Osteoblast (primary cell): ENCODE measurements at places on chromosomes 1 and 21.

DNA sequence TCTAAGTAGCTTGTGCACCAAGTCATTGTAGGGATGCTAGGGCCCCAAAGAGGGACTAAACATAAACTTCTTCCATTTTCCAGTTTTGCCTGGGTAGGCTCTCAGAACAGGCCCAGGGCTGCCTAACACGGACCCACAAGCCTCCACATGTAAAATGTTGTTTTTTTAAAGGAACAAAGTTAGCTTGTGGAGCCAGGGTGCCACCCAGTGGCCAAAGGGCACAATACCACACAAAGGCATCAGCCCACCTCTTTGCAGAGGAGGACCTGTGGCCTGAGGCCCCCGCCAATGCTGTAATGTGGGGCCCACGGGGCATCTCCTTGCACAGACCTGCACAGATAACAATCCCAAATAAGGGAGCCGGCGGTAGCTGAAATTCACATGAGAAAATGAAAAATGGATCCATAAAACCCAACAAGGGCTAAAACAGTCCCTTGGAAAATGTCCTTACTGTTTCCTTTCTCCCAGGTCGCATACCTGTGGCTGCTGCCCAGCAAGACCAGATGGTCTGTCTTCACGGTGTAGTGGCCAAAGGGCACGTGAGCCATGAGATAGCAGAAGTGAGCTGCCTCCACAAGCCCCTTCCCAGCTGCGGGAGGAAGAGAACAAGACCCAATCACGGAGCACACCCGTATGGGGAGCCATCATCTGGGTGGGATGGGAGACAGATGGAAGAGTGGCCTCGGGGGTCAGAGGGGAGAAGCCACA lies 23.8 kb downstream of the SEC16B start:
- no peak for DNase-seq

DNA sequence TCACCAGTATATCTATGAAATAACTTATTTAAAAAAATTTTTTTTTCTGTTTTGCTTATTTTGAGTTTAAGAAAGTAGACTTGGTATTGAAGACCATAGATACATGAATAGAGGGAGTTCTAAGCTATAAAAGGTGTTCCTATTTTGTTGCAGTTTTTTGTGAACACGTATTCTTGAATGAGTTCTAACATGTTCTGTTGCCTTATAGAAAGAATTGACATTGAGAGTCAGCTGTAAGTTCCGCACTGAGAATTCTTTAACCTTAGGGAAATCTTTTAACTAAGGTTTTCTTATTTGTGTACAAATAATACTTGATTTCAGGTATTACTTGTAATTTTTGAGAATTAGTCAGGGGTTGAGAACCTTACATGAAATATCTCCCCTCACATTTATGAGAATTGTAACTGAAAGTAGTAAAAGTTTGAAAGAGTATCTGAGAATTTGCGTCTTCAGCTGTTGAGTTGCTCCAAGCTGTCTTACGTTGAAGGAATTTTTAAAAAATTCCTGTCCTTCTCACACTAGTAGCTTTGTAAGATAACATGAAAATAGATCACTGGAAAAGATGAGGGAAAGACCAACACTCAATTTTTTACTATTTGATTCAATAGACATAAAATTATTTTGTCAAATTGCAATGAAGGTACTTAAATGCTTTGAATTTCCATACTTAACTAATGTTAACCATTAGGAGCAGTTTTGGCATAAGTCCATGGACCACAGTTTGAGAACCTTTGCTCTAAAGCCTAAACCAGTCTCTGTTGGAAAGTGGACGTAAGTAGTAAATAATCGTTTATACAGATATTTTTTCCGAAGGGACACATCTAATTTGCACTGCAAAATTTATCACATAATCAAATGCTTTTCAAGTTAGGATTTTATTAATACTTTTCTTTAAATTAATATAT lies 3.8 kb downstream of the DR1 start:
- DNase-seq = no peak

DNA sequence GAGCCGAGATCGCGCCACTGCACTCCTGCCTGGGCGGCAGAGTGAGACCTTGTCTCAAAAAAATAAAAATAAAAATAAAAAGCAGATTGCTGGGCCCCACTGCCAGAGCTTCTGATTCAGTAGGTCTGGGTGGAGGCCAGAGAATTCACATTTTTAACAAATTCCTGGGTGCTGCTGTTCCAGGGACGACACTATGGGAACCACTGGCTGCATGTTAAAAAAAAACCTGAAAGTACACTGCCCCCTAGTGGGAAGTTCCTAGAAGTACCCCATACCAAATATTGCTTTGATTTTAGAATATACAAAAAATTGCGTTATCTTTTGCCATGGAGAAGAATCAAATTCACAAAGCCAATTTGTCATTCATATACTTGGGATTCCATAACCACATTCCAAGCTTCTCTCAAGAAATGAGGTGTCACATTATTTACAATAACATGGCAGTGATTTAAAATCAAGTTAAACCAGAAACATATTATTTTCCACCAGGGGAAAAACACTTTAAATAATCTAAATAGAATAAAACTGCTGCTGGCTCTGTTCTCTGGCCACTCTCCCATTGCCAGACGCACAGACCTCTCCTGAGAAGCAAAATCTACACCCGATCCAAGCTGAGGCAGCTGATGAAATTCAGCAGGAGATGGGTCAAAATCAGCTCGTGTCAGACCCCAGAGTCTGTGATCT lies 27.4 kb downstream of the SYF2 start:
- peak; percentile 79 for DNase-seq

DNA sequence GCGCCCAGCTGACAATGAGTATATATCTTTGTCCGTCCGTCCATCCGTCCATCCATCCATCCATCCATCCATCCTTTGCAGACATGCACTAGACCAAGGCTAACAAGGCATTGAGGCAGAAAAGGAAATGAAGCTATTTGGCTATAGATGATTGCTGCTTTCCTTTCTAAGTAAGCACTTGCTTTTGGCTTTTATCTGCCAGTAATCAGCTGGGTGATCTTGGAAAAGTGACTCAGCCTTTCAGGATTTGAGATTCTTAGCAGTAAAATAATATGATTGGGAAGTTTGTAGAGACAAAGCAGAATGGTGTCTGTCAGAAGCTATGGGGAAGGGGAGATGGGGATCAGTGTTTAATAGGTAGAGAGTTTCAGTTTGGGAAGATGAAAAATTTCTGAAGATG lies 22.7 kb downstream of the ZFYVE9 start:
- DNase-seq = no peak

DNA sequence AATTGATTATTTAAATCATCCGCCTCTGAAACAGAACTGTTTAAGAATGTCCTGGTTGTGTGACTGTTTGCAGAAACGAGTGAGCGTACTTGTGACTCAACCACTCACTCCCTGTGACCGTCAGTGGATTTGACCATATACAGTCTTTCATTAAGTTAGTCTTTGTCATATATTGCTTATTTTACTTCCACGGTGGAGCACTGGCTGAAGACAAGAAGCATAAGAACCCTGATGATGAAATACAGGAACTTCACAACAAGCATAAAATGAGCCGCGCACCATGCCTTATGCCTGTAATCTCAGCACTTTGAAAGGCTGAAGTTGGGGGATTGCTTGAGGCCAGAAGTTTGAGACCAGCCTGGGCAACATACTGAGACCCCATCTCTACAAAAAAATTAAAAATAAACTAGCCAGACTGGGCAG lies 194.0 kb downstream of the TOMM20 start:
- peak; percentile 83 for DNase-seq

DNA sequence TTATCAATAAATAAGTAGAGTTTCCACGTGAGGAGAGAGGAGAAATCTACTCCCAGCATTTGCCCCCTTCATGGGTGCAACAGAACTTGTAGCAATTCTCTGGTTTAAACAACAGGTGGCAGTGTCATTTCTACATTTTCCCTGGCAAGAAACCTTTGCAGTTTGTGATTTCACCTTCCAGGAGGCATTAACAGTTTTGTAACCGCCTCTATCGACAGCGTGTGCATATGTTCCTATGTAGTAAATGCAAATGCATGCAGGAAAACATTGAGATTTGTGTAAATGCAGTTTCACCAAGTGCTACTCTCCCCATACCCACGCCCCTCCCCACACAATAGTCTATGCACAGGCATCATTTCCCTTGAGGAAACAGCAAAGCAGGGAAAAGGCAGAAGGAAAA lies 494.7 kb downstream of the SMYD3 start:
- DNase-seq = no peak

DNA sequence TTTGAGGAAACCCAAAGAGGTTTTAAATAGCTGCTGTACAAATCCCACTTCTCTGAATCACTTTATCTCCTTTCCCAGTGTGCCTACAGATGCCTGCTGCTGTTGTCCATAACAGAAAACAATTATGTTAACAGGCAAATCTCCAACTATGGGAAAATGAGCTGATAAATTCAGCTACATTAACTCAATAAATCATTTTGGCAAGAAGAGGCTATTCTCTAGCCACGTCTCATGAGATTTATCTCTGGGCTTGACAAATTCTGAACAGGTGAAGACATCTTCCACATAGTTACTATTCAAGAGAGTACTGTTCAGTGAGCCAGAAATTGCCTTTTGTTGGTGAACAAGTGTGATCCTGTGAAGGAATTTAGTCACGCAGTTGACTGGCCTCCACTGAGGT lies 327.1 kb upstream of the FMN2 start:
- DNase-seq = no peak

DNA sequence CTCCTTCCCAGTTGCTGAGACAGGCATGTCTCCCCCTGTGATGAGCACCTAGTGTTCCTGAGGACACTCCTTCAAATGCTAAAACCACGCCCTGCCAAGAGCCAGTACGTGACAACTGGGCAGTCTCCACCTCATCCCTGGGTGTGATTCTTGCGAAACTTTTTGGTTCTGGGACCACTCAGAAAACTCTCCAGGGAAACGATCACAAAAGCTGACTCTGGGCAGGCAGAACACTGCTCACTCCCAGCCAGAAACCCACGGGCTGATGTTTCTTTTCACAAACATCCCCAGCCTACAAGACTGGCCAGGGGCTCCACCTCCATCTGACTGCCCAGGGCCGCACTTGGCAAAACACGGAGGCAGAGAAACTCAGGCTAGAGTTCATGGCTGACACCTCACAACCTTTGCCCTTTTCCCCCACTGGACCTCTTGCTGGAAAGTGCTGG lies 24.4 kb downstream of the DHRS3 start:
- peak; percentile 86 for DNase-seq

DNA sequence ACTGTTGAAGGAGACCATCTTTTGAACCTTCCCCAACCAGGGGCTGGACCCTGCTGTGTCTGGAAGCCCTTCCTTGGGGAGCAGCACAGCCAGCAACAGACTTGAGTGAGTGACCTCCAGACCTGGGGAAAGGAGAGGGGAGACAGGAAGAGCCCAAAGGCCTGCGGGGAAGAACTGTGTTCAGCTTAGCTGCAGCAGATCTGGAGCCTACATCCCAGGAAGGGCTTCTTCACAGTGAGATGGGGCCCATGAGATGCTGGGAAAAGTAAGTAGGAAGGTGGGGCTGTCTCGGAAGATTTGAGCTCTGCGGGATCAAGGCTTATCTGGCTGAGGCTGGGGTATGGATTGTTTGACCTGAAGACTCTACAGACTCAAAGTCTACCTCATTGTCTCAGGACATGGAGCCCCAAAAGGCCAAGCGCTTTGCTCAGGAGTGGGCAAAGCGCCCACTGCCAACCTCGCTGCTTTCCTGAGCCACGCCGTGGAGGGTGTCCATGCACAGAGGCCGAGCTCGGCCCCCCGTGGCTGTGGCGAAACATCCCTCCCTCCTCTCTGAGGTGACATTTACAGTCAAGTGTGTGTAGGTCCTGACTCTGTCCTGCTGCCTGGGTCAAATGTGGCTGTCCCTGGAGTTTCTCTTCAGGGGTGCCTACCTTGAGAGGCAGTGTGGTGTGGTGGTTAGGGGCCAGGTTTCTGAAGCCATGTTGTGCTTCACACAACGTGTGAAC lies 24.5 kb downstream of the SPOCD1 start:
- peak; percentile 66 for DNase-seq

DNA sequence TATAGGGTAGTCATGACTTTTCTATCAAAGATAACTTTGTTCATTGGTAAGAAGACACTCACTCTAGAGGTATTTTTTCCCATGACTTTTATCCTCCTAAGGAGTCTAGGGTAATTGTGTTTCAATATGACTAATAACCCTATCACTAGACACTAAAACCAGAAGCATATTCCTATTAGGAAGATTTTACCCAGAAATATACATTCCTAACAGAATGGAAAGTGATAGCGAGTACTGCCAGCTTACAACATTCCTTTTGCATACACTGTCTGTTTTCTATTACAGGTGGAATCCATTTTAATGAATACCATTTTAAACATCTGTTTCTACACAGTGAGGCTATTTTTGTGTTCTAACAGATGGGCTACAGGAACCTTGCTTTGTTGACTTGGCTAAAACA lies 31.4 kb upstream of the C1orf185 start:
- DNase-seq = peak; percentile 90

DNA sequence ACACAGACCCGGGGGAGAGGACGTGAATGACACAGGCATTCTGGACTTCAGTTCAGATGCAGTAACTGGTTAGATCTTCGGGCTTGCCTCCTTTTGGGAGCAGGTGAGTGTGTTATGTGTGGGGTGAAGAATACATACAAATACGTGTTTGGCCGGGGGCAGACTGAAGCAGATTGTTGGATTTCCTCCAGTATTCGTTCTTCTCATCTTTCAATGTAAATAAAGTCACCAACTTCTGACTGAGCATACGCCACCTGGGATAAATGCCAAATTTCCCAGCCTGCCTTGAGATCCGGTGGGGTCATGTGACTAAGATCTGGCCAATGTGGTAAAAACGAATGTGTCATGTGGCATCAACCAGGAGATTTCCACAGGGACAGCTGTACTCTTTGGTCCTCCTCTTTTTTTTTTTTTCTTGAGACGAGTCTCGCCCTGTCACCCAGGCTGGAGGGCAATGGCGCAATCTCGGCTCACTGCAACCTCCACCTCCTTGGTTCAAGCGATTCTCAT lies 189.8 kb downstream of the RGS7 start:
- DNase-seq = no peak

DNA sequence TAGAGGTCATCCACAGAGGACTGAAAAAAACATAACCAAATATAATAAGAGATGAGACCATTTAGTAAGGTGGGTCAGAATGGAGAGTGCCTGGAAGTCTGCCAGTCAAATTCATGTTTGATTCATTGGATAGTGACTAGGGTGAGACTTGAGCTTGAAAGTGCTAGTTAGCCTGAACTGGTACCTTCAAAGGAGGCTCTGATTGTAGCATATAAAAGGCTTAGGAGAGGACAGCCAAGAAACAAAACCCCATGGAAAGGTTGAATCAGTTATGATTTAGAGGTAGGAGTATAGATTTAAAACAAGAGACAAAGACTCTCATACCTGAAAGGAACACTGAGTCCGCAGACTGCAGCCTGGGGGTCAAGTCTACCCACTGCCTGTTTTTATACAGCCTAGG lies 44.4 kb upstream of the LRRC8C start:
- DNase-seq = no peak

GRCh38 chr1:98177751-98178150 lies 256.9 kb upstream of the DPYD start:
- no peak for DNase-seq

- no peak for DNase-seq
These were observed 874.4 kb downstream of the KCNT2 start for GRCh38 chr1:195733826-195734225.
